Renal cortical epithelial cell (primary cell): ENCODE measurements at places on chromosomes 5 and 9.
A peak's percentile ranks its signal among the peaks of the same experiment; 100 is the strongest.

GRCh38 chr9:86511614-86512360, 157.6 kb upstream of the TUT7 start:
- no peak for DNase-seq

DNA sequence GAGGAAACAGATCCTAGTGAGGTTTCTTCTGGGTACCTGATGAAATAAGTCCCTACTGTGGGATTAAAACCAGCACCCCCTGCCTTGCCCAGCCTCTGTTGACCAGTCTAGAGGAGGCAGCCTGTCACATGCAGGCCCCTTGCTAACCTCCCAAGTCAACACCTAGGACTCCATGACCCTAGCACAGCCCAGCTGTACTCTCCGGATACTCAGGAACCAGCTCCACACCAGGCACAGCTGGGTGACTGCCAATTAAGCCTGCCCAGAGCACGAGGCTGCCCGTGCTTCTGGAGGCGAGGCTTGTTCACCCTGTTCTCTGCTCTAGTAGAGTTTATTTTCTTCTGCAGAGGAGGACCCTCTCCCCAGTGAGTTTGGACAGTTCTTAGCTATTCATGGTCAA, 92.5 kb downstream of the SNX24 start:
- no peak for DNase-seq

- DNase-seq, result no peak
Observed at GRCh38 chr5:146233441-146233840, 30.0 kb downstream of the RBM27 start.

- DNase-seq, result no peak
Observed at GRCh38 chr5:133232911-133233310, 181.1 kb downstream of the HSPA4 start.

DNA sequence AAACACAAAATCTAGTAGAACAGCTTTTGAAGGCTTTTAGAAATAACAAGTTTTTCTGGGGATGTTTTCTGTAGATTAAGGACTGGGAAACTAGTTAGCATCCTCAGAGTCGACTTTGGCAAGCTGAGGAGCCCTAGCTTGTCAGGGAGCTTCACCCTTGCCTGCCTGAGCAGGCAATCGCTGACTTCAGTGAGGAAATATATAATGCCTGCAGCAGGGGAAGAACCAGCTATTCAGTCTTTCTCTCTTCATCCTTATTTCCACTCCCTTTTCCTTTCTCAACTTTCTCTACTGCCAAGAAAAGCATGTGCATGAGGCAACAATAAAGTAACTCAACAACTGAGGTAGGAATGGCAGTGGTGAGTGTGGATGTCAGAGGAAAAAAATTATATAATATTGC, 54.7 kb downstream of the PLK2 start:
- no peak for DNase-seq

- no peak for DNase-seq
Observed at GRCh38 chr5:56722317-56722716, 93.0 kb upstream of the MAP3K1 start.

- DNase-seq, result no peak
Observed at GRCh38 chr5:141617128-141617527, 1.7 kb downstream of the DIAPH1 start.

DNA sequence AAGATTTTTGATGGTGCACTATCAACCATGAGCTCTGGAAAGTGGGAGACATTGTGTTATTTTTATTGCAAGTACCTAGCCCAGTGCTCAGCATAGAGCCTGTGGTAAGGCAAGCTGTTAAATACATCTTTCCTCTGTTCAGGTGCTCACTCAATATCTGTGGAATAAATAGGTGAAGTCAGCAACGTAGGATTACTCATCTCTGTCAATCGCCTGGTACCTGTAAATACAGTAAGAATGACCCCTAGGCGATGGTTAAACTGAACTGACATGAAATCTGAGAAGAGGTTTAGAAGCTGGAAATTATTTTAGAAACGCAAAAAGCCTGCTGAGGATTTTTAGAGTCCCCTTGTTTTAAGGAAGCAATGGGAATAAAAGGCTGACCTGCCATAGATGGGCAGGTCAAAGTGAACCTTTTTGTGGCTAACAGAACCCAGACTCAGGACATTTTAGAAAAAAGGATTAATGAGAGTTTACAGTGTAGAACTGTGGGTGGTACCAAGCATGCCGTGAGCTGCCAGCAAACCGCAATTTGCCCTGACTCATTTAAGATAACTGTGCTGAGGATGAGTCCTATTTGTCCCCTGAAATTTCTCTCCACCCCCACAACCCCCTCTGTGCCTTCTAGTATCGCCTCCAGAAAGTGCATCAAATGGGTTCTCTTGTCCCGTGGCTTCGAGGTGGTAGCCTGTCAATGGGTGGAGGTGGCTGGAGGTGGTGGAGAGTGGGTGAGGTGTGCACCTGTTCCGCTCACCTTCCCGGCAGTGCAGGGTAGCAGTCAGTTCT, 375.1 kb downstream of the MED10 start:
- no peak for DNase-seq

DNA sequence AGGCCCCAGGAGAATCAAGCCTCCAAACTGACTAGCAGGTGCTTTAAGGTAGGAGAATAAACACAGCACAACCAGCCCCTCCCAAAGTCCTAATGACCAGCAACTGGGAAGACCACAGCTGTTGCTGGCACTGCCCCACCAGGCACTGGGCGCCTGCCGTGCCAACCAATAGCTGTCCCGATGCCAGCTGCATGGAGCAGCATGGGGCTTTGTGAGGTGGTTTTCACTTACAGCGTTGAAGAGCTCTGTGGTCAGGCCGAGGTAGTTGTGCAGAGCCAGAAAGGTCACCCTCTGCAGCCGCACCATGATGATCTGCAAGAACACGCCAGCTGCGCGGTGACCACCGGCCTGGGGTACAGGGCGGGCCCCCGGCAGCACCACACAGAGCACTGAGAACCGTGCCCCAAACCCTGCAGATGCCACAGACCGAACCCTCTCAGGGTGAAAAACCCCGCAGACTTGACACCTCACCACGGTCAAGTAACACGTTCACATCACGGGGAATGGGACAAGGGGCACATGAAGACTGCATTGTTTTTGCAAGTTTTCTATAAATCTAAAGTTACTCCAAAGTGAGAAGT, 28.7 kb downstream of the PNPLA7 start:
- no peak for DNase-seq

DNA sequence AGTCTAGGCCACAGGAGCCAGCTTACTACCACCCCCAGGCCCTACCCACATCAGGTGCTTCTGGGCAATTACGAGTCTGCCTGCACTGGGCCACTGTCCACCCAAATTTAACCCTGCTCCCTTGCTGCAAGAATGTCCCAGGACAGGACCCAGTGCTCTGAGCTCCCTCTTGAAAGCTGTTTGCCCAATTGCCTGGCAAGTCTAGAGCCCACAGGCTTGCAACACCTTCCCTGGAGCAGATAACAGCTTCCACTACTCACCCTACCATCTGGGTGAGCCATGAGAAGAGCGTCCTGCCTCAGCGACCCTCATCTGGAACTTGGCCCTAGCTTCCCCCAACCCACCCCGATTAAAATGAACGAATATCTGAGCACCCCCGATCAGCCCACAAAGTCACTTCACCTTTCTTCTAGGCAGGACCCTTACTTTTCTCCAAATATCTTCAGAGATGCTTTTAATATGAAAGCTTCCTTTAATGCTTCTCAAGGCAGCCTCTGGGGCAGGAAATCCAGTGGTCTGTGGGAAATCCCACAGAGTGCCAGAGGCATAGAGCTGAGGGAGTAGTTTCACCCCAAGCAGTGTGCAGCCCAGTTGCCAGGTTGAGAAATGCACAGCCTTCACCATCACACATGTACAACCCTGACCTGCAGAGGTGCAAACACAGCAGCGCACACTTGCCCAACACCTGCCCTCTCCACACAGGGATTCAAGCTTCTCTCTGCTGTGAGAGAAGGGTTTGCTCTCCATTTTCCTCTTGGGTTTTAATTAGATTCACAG, 10.6 kb downstream of the ACSL6 start:
- DNase-seq, result no peak

DNA sequence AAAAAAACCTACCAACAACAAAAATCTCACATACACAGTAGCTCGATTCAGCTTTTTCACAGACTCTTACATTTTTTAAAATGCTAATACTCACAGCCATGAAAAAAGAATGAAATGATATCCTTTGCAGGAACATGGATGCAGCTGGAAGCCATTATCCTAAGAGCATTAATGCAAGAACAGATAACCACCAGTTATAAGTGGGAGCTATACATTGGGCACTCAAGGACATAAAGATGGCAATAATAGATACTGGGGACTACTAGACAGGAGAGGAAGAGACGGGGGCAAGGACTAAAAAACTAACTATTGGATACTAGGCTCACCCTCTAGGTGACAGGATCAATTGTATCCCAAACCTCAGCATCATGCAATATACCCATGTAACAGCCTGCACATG, 90.3 kb upstream of the CCNH start:
- DNase-seq, result no peak

DNA sequence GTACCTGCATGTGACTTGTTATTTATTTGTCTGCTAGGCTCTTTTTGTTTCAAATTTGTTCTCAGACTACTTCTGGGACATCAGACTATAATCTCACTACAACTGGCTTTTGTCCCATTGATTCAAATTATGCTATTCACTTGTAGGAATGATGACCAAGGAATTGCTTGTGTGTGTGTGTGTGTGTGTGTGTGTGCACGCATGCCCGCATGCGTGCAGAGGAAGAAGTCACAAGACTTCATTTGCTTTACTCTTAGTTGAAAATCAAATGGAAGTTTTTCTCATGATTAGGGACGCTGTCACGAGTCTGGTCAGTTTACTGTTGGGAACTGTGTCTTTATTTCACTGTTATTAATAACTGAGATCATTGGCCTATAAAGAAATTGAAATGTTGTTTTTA, 268.7 kb downstream of the RAB3C start:
- DNase-seq, result no peak

- peak; percentile 72 for DNase-seq
Observed at GRCh38 chr5:33601881-33602280, 161.1 kb downstream of the TARS1 start.

GRCh38 chr9:36542355-36542754, 30.3 kb upstream of the MELK start:
- DNase-seq, result no peak

GRCh38 chr9:109872901-109873300, 92.9 kb downstream of the PALM2AKAP2 start:
- DNase-seq, result no peak

DNA sequence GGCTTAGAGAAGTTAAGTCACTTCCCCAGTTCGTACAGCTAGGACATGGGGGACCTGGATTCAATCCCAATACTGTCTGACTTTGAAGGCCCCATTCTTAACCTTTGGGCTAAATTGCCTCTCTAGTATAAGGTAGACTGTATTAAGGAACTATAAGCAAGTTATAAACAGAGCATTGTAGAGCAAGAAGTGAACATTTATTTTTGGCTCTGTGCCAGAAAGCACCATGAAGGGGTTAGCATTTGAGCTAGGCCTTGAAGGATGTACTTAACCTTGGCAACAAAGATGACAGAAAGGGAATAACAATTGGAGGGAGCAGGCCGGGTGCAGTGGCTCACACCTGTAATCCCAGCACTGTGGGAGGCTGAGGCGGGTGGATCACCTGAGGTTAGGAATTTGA, 32.8 kb downstream of the GALNT10 start:
- no peak for DNase-seq

DNA sequence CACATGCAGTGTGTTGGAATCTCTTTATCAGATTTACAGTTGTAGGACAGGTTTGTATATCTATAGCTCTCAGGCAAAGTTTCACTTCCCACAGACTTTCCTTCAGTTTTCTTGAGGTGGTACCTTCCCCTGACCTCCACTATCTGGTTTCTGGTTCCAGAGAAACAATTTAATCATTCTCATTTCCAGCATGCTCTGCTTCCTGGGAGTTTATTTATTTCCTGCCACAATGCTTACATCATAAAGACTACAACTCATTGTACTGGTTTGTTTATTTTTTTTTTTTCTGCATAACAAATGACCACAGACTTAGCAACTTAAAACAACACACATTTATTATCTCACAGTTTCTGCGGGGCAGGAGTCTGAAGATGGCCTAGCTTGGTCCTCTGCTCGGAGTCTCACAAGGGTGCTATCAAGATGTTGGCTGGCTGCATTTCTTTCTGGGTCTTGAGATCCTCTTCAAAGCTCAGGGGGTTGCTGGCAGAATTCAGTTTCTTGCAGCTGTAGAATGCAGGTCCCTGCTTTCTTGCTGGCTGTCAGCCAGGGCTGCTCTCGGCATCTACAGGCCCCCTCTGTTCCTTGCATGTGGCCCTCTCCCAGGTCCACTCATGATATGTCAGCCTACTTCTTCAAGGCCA, 247.7 kb downstream of the ENC1 start:
- peak; percentile 78 for DNase-seq

DNA sequence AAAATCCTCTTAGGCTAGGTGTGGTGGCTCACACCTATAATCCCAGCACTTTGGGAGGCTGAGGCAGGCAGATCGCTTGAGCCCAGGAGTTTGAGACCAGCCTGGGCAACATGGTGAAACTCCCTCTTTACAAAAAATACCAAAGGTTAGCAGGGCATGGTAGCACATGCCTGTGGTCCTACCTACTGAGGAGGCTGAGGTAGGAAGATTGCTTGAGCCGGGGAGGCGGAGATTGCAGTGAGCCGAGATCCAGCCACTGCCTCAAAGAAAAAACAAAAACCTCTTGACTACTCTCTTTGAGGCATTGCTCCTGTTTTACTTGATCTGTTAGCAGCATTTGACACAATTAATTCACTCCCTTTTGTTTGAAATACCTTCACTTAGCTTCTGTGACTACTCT, 20.7 kb downstream of the KIF2A start:
- DNase-seq, result no peak

DNA sequence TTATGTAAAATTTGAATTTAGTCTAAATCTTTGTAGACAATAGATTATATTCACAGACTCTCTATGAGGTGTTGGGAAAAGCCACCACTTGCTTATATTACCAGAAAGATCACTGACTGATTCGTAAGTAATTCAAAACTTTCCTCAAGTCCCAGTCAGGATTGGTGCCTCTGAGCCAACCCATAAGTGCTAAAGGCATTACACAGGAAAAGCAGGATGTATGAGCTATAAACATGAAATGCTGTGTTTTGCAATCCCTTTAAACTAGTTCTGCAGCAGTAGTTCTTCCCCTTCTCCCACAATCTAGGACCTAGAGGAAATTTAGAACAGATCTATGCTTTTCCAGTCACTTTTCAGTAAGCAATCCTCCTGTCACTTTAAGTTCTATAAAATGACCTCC, 48.0 kb downstream of the SHLD3 start:
- DNase-seq, result peak; percentile 34

GRCh38 chr9:96408409-96409280, 9.5 kb downstream of the ZNF367 start:
- DNase-seq, result no peak

GRCh38 chr9:237858-238345, 23.2 kb downstream of the DOCK8 start:
- DNase-seq, result no peak

DNA sequence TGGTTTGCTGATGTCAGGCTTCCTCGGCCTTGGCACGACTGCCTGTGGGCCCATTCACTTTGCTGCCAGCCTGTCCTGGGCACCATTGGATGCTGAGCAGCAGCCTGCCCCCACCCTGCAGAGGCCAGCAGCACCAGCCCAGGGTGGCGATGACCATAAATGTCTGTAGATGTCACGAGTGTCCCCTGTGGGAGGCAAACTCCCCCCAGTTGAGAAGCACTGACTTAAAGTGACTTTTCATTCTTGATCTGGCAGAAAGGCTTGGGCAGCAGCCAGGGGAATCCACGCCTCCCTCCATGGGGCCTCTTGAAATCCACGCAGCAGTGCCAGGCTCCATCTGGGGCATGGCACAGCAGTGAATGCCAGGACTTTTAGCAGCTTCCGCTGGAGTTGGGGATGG, 21.8 kb downstream of the IRX4 start:
- DNase-seq, result no peak

GRCh38 chr9:77648234-77649108, at the start of gene GNA14:
Gene GNA14 (minus strand): TSS chr9:77648322. CDS start chr9:77647793, 529 bp downstream.
- no peak for DNase-seq
